ENCODE measurements at places on chromosomes 11 and 22. TPM values are rescaled to one million over a fixed set of nuclear protein-coding genes. Genes with fewer than 3 reads are reported as not detected.

DNA sequence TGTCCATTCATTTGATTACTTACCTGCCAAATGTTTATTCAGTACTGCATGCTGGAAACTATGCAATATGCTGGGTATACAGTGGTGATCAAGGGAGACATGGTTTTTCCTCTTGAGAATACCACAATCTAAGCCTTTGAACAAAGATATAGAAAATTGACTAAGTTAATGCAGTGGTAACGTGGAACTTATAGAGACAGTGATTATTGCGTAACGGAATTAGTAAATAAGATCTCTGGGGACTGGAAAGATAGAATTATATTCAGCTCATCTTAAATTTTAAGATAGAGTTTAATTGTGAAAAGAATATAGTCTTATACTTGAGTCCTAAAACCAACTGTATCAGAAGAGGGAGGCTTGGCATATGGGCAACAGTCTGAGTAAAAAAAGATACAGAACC, 129.5 kb downstream of the UVRAG start:
- H3K27ac ChIP-seq, result no peak overlapping the region
- H3K36me3 ChIP-seq, result no peaks in the 10 kb centered on the region
- no peaks in the 10 kb centered on the region for H3K27me3 ChIP-seq
- no peak overlapping the region for H3K4me3 ChIP-seq
- no peak for DNase-seq

Gene MMP11
- 3.0 TPM for total RNA-seq

DNA sequence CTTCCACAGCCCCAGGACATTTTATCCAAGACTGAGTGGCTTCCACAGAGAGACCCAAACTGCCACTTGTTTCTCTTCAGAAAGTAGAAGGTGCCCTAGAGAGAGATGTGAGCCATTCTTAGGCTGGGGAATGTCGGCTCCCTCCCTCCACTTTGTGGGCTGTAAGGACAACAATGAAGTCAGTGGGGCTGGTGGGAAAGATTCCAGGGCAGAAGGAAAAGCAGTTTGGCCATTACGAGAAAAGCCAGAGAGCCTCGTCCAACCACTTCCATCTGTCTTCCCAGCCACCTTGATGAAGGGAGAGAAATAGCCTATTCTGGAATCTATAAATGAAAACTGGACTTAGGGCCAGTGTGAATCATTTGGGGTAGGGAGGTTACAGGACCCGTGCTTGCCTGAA, 382.5 kb downstream of the NXPE2 start:
- H3K4me1 ChIP-seq, result no peaks in the 10 kb centered on the region
- no peak for DNase-seq
- no peak overlapping the region for H3K4me3 ChIP-seq
- no peaks in the 10 kb centered on the region for H3K36me3 ChIP-seq
- no peaks in the 10 kb centered on the region for H3K27me3 ChIP-seq
- no peak overlapping the region for H3K27ac ChIP-seq

DNA sequence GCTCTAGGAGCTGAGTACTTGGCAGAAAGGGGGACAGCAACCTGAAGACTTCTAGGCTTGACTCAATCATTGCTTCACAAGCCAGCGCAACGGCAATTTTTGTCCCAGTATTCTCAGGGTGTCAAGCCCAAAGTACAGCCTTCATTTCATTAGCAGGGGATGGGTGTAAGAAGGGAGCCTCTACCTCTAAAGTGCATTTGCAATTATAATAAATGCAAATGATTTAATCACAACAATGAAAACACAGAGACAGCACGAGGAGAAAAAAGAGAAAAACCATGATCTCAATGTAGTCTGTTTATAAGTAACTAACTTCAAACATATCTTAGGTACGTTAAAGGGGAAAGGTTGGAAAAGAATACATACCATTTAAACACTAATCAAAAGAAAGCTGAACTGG, 34.7 kb downstream of the ZBTB44 start:
- no peaks in the 10 kb centered on the region for H3K36me3 ChIP-seq
- no peaks in the 10 kb centered on the region for H3K4me1 ChIP-seq
- H3K27ac ChIP-seq, result no peak overlapping the region
- no peak for DNase-seq
- H3K27me3 ChIP-seq, result no peaks in the 10 kb centered on the region
- H3K4me3 ChIP-seq, result no peak overlapping the region

Gene GP1BB
- not detected for total RNA-seq

DNA sequence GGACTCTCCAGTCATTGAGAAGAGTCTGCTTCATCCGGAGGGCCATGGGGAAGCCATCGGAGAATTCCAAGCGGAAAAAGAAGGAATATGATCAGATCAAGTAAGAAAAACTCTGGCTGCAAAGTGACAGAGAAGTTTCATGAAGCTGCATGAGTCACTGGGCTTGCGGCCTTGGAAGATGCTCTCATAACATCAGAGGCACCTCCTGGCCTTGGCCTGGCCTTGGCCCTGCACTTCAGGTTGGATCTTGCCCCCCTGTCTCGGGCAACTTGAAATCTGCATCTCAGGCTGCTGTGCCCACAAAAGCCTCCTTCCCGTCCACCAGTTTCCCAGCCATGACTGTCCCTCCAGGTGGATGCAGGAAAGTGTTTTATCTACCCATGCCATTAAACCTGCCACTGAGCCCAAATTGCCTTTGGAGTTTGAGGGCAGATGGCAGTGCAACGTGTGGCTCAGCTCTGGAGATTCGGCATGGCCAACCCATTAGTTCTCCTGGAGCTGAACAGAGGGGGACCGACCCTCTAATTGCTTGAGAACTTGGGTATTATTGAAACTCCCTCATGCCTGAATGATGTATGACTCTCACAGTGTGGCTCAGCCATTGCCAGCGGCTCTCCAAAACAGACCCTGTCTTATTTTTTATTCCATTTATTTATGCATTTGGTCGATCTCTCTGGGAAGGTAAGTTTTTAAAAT, 66.7 kb downstream of the SEZ6L start:
- no peaks in the 10 kb centered on the region for H3K4me1 ChIP-seq
- DNase-seq, result no peak
- H3K27ac ChIP-seq, result no peak overlapping the region
- H3K36me3 ChIP-seq, result no peaks in the 10 kb centered on the region
- no peak overlapping the region for H3K4me3 ChIP-seq

DNA sequence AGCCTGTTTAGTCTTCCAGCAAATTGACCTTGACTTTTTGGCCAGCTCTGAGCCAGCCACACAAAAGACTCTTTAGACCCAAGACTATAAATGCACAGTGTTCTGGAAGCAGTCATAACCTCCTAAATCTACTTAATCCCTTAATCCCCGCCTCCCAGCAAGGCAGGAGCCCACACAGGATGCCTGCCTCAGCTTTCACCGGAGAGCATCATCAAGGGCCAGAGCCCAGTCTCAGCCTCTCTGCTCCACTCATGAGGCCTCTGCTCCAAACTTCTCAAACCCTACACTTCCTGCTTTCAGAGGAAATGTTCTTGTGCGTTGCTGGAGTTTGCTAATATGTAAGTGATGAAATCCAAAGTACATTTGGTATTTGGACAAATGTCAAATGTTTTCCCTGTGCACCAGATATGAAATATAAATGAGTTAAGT, 57.9 kb upstream of the FSHB start:
- H3K4me1 ChIP-seq, result no peaks in the 10 kb centered on the region
- no peaks in the 10 kb centered on the region for H3K27me3 ChIP-seq
- no peaks in the 10 kb centered on the region for H3K36me3 ChIP-seq
